ENCODE measurements at places on chromosomes 3 and 15.

DNA sequence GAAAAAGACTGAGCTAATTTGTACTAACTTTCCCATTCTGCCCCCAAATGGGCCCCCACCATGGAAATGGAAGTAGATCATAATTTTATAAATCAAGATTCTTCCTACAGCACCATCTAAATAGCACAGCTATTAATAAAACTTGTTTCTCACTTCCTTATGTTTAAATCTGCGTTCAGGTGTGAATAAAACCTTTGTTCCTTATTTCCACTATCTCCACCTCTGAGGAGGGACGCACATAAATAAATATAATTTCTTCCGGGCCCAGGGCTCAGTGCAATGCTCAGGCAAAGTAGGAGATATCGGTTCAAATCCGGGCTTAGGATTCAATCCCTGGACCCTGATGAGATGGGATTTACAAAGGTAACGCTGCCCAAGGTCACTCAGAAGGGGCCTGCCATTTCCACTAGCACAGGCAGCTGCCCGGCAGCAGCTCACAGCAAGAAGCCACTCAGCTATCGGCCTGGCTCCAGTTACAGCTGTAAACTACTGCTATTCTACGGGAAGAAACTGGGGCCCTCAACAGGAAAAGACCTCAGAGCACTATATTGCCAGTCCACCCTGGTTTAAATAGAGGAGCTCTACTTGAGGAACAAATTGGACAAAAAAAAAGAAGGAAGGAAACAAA is 52.5 kb downstream of the FOXP1 start:
- no peak for DNase-seq

DNA sequence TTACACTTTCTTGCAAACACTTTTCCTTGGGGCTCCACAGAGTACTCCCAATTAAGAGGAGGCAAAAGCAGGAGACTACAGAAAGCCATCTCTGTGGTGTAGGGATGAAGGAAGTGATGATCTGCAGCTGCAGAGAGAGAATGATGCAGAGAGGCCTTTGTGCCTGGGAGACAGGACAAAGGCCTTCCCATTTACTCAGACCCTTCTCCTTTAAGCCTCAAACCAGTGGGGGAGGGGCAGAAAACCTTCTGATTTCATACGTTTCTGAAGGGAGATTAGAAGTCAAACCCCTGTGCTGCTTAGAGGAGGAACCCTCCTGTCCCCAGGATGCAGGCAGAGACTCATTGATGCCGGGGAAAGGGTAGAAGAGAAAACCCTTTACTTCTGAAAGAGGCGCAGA is 130.8 kb downstream of the NEO1 start:
- no peak for DNase-seq

GRCh38 chr3:38119248-38119544 is 17.7 kb downstream of the ACAA1 start:
- no peak for DNase-seq

DNA sequence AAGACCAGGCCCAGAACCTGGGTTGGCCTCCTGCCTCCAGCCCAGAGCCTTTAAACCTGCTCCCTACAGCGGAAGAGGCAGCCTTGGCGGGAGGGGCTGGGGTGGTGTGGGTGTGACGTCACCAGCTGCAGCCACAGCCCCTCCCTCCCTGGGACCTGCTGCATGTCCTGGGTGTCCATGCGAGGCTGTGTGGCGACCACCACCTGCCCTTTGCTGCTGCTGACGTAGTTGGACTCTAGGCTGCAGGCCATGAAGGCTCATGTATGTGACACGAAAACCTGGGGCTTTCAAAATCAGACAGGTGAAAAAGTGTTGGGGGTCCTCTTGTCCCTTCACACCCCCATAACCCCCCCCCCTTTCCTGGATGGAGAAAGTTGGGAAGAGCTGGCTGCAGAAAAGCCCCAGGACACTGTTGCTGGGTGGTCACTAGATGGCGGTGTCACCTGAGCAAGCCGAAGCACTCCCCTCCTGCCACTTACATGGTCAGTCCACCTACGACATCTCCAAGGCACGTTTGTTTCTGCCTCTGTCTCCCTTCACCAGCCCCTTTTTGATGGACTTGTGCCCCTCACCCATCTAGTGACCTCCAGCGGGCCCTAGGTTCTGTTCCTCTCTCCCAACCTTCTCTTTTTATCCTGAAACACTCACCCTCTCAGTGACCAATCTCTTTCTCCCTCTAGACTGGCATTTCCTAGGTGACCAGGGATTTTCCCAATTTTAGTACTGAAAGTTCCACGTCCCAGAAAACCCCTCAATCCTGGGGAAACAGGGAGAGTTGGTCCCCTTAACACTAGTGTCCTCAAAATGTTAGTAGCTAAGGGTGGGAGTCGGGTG is 35.2 kb downstream of the SLC6A20 start:
- DNase-seq, result no peak

GRCh38 chr3:51937611-51938450 is 3.9 kb downstream of the RRP9 start:
- no peak for DNase-seq

- DNase-seq, result no peak
These were observed 74.0 kb upstream of the NMNAT3 start for GRCh38 chr3:139751789-139752188.

GRCh38 chr3:118480101-118480860 is 554.4 kb downstream of the IGSF11 start:
- DNase-seq, result no peak

DNA sequence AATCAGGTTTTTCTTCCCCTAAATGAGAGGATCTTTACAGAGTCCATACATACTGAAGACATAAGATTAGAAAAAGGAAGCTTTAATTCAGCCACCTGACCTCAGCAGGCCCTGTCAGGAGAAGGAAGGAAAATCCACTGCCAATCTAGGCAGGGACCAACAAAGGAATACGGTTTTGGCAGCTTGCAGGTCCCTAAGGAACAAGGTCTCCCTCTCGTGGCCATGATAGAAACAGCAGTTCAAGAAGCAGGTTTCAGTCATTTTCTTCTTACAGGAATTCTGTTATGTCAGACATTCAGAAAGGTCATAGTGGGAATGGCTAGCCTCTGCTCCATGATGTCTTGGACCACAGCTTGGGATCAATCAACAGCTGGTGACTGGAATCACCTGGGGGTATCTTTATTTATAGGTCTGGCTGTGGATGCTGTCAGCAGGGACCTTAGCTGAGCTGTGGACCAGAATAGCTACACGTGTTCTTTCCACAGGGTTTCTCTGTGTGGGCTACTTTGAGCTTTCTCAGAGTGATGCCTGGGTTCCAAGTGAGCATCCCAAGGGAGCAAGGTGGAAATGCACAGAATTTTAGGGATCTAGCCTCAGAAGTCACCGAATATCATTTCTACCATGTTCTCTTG is 9.4 kb upstream of the CMSS1 start:
- DNase-seq, result no peak

DNA sequence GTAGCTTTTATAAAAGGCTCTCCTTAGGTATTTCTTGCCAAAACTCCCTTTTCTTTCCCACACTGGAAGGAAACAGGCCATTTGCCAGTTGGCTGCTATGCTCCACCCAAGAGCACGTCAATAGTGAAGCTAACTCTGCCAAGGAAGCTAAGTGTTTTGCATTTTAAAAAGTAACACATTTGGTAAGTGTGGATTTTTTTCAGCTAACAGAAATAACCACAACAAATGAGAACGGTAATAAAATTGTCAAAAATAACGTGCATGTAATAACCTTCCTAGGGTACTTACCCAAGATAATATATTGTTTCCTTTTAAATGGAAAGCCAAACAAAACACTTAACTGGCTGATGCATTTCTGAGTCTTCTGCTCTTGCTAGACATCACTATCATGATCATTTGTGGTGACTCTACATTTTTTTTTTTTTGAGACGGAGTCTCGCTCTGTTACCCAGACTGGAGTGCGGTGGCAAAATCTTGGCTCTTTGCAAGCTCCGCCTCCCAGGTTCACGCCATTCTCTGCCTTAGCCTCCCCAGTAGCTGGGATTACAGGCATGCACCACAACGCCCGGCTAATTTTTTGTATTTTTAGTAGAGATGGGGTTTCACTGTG is 4.6 kb downstream of the DPP8 start:
- no peak for DNase-seq

DNA sequence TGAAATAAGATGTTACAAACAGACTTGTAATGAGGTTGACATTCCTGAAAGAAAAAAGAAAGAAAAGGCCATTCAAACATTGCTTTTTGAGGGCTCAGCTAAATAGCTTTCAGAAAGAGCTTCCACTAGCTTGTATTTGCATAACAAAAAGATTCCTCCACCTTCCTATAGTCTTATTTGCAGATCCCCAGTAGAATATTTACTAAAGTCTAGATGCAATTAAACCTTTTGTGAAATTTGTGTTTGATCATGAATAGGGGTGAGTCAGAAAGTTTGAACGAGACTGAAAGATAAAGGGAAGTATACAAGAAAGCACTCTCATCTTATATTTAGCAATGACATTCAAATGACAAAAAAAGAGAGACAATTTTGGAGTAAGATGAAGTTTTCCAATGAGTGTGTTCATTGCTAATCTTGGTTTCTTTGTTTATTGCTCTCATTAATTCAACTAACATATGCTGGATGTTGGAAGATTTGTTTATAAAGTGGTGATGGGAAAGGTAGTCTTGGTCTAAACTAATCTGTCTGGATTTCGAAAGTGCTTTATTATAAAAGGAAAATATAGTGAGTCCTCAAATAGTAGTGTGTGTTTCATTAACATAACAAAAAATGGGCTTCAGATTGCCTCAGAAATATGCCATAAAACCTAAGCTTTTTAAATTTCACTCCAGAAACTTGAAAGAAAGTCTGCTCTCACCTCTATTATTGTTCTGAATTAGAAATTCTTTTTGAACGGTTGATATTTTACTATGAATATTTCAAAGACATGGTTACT is 9.1 kb upstream of the CADPS start:
- no peak for DNase-seq

DNA sequence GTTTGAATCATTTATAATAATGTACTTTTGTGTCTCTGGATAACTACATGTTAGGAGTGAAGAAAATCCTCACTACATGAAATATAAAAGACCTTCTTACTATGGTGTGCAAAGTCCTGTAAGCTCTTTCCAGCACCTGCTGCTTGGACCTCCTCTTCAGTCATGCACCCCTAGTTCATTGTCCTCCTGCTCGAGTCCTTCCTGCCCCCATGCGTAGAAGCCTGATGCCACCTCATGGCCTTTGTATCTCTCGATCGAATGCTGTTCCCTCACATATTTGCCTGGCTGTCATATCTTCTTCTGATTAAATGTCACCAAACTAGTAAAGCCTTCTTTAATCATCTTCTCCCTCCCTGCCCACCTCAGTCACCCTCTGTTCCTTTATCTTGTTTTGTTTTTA is 49.9 kb upstream of the SUCLG2 start:
- no peak for DNase-seq

GRCh38 chr3:71690341-71690841 is 34.8 kb downstream of the EIF4E3 start:
- no peak for DNase-seq

- no peak for DNase-seq
These were observed at the start of gene LRRFIP2 for GRCh38 chr3:37174532-37175126. Gene LRRFIP2 (minus strand): TSS chr3:37174582. CDS start chr3:37148983, 25,599 bp downstream.

GRCh38 chr3:4302747-4303146 is 422 bp upstream of the SETMAR start:
- no peak for DNase-seq

- no peak for DNase-seq
These were observed 3.5 kb downstream of the CCDC51 start for GRCh38 chr3:48436477-48436787.

DNA sequence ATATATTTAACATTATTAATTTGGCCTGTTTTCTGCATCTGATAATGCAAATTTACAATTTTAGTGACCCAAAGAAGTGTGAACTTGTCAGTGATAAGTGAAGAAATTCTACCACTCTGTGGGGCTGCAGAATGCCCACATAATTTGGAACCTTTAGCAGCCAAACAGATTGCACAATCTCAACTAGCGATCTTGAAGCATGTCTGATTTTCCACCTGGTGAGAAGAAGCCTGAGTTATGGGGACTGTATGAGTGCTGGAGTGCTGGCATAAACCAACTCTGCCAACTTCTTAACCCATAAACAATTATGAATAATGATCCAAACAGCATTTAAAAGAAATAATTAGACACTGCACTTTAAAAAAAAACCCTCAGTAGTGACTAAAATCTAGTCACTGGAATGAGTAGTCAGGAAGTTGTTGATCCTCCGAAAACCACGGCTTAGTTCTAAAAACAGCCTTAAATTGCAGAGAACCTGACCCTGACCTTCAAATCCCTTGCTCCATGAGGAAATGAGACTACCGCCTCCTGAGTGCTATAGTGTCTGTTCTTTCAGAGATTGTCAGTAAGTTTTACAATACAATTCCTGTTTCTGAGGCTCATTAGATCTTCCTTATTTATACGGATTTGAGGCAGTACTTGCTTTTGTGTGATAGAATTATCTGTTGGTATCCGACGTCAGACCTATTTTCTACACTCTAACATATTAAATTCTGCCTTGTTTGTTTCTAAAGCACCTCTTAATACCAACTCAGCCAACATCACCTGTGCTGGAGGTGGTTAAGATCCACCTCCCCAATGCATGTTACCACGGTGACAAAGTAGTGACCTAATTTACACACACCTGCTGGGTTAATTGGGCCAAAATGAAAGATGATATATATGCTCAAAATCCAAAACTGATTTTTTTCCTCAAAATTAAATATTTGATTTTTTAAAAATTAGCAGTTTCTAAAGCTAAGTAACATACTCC is 267.7 kb downstream of the ZBTB20 start:
- DNase-seq, result no peak

DNA sequence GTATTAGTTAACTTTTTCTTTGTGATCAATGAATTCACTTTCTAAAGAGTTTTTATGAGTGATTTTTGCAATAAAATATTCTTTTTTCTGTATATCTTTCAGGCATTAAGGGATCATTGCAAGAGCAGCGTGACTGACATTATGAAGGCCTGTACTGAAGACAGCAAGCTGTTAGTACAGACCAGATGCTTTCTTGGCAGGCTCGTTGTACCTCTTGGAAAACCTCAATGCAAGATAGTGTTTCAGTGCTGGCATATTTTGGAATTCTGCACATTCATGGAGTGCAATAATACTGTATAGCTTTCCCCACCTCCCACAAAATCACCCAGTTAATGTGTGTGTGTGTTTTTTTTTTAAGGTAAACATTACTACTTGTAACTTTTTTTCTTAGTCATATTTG is 24.4 kb downstream of the SELENOT start:
- DNase-seq, result no peak

GRCh38 chr3:194488055-194488742 is 1.4 kb upstream of the ATP13A3 start:
- no peak for DNase-seq

GRCh38 chr3:44963571-44964325 is 12.2 kb downstream of the ZDHHC3 start:
- no peak for DNase-seq

DNA sequence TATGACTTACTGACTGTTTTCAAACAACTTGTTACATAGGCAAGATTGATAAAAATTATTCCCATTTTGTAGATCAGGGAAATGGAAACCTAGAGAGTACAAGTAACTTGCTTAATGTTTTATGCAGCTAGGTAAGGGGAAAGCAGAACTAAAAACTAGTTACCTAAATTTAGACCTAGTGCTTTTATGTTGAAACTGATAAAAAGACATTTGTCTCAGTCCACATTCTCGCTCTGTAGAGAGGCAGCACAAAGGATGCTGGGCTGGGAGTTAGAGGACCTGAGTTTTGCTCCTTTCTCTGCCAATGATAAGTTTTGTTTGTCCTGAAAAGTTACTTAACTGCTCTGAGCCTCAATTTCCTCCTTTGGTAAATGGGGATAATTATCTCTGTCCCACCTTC is 17.4 kb downstream of the TIMP4 start:
- no peak for DNase-seq
